ENCODE measurements at places on chromosomes 6 and 20.

DNA sequence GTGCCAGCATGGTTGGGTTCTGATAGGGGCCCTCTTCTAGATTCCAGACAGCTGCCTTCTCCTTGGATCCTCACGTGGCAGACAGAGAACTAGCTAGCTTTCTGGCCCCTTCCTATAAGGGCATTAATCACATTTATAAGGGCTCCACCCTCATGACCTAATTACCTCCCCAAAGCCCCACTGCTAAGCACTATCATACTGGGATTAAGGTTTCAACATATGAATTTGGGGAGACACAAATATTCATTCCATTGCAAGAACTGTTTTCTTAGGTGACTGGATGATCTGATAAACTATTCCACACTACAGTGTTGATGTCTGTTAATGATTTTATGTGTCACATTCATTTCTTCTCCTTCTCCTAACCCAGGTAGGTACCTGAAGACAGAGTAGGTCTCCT, 135.8 kb upstream of the COL21A1 start:
- DNase-seq, result no peak

DNA sequence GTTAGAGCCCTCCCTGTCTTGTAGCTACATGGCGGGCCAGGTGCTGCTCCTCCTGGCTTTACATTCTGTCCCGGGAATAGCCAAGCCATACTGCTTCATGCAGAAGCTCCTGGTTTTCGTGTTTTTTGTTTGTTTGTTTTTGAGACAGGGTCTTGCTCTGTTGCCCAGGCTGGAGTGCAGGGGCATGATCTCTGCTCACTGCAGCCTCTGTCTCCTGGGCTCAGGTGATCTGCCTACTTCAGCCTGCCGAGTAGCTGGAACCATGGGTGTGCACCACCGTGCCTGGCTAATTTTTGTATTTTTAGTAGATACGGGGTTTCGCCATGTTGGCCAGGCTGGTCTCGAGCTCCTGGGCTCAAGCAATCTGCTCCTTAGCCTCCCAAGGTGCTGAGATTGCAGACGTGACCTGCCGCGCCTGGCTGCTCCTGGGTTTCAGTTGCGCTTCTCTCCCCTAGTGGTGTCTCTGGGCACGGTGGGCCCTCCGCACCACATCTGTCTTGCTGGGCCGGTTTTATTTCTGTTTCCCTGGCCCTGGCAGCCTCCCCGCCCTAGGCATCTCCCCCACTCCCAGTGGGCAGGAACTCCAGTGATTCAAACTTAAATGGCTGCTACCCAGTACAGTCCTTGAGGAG, 12.9 kb downstream of the CDYL start:
- peak; percentile 45 for DNase-seq

DNA sequence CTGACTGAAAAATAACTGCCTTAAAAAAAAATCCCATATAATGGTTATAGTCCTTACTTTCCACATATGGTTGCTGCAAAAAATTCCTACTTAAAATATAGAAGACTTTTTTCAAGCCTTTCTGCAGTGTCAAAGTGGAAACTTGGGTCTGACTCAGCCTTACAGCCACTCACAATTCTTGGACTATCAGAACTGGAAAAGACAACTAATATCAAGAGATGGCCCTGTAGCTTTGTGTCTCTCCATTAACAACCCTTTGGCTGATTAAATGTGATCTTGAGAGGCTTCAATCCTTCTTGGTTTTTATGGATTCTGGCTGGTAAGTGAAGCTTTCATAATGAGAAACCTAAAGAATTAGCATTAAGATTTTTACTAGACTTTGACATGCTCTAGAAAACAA, 307.8 kb downstream of the RNGTT start:
- DNase-seq, result no peak

GRCh38 chr6:156992020-156992804, 215.0 kb downstream of the ARID1B start:
- no peak for DNase-seq

DNA sequence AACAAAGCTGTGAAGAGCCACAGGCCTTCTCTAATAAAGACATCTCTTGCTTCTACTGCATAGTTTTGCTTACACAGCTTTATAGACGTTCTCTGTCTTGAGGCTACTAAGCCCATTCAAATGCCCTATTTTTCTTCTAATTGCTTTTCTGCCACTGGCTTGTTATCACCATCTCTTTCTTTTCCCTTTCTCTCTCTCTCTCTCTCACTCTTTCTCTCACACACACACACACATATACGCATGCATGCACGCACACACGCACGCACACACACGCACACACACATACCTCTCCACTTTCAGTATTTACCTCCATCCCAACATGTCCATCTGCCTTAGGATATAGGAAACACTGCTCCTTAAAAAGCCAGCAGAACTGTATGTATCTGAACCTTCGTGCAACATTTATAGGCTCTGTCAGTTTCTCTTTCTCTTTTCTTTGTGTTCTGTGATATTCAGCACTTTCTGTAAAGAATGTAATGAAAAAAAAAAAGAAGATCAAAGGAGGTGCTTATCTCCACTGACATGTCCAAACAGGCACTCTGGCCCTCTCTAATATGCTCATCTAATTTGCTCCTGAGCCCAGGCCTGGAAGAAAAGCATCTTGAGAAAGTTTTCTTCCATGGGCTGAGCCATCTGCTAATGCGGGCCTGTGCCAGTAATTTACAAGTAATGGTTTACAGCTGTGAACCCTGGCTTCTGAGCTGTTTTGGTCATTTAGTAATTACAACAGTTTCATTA, 1046.7 kb upstream of the MAP3K7 start:
- no peak for DNase-seq

DNA sequence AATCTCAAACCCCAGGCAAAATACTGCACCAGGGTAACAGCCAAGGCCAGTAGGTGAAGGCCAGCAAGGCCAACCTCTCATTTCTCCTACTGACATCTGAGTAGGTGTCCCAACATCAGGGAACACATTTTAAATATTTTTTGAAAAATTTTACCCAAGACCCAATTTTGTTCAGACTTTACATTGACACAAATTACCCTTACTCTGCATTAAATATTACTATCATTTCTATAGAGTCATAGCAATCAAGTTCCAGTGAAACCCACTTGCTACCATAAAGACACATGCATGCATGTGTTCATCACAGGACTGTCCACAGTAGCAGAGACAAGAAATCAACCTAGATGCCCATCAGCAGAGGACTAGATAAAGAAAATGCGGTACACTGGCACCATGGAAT, 99.9 kb downstream of the NRN1 start:
- no peak for DNase-seq

- DNase-seq, result no peak
Observed at GRCh38 chr20:18440403-18440802, 26.4 kb downstream of the DZANK1 start.

- DNase-seq, result no peak
Observed at GRCh38 chr6:143705569-143705968, 27.8 kb downstream of the PHACTR2 start.

GRCh38 chr6:109008537-109009235, 86.0 kb downstream of the SESN1 start:
- DNase-seq, result no peak

- DNase-seq, result no peak
Observed at GRCh38 chr20:18172379-18172778, 34.7 kb downstream of the KAT14 start.

DNA sequence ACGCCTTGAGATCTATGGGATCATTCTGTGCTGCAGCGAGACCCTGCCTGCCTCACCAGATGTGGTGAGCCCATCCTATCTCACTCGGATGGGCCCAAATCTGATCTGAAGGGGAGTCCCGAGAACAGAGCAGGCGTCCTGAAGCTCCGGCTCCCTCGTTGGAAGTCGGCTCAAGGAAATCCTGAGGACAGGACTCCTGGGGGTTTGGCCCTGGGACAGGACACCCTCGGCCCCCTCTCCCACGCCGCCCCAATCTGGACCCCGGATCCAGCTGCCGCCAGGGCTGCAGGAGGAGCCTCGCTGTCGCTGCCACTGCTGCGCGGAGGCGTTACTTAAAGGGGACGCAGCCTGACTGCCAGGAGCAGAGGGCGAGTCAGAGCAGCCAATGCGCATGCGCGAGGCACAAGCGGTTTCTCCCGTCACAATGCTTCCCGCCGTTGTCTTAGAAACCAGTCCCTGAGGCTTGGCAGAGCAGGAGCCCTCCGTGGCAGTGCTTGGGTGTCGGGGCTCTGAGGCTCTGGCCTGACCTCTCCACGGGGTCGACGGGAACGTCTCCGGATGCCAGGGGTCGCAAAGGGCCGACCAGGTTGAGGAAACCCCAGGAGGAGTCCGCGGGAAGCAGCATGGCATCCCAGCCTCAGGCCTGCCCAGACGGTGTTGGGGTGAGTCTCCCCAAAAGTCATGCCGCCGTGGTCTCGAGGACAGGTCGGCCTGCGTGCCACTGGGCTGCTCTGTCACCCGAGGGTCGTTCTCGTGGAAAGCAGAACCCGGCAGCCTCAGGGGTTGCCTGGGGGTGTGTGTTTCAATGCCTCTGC, 1567.8 kb upstream of the DEFB115 start:
- DNase-seq, result no peak

DNA sequence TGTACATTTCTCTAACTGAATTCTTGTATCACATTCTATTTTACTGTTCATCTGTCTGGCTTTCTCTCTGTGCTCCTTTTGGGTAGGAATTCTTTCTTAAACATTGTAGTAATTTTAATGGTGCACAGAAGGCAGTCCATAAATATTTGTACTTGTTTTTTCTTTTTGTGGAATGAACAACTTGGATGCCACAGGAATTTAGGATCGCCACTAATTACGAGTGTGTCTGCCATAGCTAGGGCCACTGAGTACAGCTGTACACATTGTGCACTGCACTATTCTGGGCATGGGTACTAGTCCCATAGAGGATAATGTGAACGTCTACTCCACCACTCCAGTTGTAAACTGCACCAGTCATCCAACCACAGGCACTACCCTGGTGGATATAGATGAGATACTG, 39.3 kb upstream of the TMEM200A start:
- DNase-seq, result no peak

DNA sequence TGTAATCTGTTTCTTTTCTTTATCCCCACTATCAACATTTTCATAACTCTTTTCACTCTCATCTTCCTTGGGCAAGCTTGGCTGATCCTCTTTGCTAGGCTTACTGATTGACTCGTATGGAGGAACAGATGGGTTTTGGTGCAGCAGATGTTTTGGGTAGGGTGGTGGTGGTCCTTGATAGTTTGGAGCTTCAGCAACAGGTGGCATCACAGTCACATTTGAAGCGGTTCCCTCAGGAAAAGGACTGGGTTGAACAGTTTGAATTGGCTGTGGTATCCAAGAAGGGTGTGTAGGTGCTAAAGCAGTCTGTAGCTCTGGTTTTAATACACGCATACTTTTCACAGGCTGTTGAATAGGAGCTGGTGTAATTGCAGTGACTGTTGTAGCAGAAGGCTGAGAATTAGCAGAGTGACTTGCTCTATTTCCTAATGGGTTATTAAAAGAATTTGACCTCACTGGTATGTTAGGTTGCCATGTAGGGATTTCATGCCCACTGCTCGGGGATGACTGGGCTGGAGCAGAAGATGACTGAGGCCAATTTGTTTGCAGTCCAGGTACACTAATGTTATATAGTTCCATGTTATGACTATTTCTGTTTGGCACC, 34.5 kb downstream of the LATS1 start:
- no peak for DNase-seq

- no peak for DNase-seq
Observed at GRCh38 chr20:56289652-56290051, 41.1 kb downstream of the MC3R start.

DNA sequence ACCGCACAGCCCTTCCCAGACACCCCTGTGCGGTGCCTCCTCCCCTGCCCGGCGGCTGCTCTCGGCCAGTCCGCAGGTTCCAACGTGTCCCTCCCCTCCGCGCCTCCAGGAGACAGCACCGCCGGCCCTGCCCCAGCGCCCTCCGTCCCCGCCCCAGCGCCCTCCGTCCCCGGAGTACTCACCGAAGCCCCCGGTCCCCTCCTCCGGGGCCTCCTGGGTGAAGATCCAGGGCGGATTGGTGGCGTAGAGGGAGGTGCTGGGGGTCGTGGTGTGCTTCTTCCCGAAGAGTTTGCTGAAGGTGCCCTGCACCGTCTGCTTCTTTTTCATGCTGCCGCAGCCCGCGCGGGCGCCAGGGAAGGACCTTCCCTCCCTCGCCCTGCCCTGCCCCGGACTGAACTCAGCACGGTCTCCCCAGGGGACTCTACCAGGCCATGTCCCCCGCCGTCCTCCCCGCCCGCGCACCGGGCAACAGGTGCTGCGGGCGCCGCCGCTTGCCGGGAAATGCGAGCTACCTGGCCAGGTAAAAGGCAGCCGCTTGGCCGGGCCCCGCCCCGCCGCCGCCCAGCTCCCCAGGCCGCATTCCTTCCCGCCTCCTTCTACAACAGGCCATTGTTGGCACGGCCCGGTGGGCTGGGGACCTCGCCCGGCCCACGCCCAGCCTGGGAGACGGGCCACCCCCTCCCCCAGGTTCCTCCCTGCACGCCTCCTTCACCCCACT, at the start of gene C6orf132:
Gene C6orf132, minus strand, starts transcription at position 503 of the 718 bp plus-strand sequence. Its CDS starts 176 bp downstream, at position 327.
- no peak for DNase-seq

- no peak for DNase-seq
Observed at GRCh38 chr6:111114087-111114443, 26.8 kb downstream of the SLC16A10 start.

DNA sequence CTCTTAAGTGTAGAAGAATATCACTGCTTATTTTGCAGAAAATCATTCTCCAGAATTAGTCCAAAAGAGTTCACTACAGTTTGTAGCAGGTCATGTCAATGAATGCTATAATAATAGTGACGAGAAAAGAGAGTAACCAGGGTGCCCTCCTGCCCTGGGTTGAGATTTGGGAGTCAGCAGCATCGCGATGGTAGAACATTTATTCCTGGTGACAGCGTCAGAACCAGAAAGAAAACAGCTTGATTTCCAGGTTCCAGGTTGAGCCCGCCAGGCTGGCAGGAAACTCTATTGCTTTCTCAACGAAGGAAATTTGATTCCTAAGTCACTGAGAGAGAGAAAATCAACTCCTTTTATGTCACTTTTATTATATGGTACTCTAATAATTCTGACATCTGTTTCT, 550.3 kb downstream of the QKI start:
- no peak for DNase-seq

- DNase-seq, result no peak
Observed at GRCh38 chr20:46774943-46775560, 65.6 kb downstream of the SLC2A10 start.

DNA sequence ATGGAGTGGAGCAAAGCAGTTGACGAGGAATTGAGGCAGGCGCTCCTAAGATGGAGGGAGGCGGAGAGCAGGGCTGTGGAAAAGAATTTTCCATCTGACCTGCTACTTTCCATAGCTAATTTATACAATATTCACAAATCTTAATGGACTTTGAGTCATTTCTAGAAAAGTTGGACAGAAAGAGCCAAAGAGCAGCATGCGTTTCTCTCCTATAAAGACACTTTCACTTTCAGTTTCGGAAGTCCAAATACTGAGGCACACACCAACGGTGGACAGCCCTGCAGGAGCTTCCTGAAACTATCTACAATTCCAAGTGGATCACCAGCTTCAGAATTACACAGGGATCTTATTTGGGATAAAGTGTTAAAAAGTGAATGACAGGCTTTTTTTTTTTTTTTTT, 43.5 kb downstream of the PANK2 start:
- no peak for DNase-seq
